Stimulated activated CD8-positive, alpha-beta memory T cell treated with anti-CD3 and anti-CD28 coated beads, Interleukin-12 subunit alpha, Interleukin-12 subunit beta, amount 100 ng/mL, for 1 hour (primary cell): ENCODE measurements at places on chromosomes 4 and X.

- no peak for DNase-seq
Observed at GRCh38 chr4:73702796-73703287, 37.5 kb upstream of the CXCL8 start.

- DNase-seq = no peak
Observed at GRCh38 chr4:55517526-55518229, 29.0 kb downstream of the CLOCK start.

DNA sequence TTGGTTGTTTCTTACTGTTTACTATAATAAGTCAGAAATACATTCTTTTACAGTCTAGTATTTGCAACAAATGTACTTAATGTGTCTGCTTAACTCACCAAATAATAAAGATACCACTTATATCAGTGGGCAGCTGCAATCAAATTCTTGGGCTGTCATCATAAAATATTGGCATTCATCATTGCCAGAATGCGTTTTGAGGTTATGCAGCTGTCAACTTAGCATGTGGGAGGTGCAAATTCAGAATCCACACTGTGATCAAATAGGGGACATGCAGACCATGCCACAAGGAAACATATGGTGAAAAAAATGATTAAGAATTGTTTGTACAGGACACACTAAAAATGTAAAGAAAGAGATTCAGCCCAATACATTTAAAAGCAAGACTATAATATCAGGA lies 86.5 kb downstream of the HCCS start:
- DNase-seq = no peak

- no peak for DNase-seq
Observed at GRCh38 chr4:13955551-13955950, 328.0 kb upstream of the BOD1L1 start.

- DNase-seq = peak; percentile 39
Observed at GRCh38 chr4:40897557-40898203, 147.9 kb downstream of the NSUN7 start.

DNA sequence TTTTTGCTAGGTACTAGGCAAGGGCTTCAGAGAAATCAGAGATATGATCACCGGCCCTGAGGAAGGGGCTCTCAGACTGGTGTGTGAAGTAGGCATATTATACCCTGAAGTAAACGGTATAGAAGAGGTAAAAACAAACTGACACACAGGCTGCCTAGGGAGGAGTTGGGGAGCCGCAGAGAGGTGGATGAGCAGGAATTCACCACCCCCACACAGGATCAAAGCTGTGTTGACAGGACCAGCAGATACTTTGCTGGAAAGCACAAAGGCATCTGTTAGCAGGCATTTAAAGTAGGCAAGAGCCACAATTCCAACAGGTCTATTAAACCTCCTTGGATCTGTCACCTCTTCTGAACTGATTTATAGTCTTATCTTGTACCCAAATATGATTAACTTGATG lies 71.8 kb upstream of the GPR34 start:
- DNase-seq = no peak

DNA sequence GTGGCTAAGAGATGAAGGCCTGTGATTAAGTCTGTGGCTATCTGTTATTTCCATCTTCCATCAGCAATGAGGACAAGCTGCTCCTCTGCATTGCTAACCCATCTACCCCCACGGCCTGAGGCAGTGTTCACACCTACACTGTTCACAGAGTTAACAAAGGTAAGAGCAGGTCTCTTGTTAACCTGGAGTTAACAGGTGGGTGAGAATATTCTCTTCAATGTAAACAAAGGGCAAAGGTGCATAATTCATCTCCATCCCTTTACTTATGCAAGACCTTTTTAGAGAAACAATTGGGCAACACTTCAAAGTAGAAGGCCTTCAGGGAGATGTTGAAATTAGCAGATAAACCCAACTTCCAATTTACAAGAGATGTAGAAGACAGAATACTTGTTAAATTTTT lies 2.8 kb downstream of the SLC35A2 start:
- no peak for DNase-seq

DNA sequence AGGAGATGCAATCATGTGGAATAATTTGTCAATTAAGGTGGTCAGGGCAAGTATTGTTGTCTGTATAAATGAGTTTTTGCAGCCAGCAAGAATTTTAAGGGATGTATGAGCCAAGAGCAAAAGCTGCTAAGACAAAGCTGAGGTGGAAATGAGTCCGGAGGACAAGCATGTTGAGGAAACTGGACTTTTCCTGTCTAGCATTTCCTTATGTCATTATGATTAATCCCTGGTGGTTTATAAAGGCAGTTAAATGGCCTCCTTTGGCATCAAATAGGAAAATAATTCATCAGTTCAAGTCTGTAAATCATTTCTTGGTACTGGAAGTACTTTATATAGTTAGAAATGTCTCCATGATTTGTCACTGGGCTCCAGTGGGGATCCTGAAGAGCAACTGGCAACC lies 61.6 kb upstream of the TEX13A start:
- DNase-seq = no peak

GRCh38 chr4:134471569-134471968 lies 270.0 kb upstream of the PABPC4L start:
- no peak for DNase-seq

DNA sequence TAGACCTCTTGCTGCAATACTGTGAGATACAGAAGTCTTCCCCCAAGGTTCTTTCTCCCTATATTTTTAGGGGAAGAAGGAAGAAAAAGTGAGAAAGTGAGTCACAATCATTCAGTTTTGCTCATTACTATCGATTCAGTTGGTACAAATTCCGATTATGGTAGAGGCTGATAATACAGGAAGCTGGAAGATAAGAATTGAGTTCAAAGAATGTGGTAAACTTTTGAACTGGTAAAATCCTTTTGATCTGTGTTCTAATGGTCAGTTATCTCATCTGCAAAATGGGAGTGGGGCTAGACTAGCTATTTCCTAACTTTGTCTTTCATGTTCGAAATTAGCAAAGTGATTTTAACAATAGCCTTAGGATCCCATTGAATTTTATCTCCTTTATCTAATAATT lies 101.4 kb upstream of the FAT1 start:
- no peak for DNase-seq

GRCh38 chr4:130812117-130812765 lies 1716.3 kb downstream of the C4orf33 start:
- DNase-seq = no peak

DNA sequence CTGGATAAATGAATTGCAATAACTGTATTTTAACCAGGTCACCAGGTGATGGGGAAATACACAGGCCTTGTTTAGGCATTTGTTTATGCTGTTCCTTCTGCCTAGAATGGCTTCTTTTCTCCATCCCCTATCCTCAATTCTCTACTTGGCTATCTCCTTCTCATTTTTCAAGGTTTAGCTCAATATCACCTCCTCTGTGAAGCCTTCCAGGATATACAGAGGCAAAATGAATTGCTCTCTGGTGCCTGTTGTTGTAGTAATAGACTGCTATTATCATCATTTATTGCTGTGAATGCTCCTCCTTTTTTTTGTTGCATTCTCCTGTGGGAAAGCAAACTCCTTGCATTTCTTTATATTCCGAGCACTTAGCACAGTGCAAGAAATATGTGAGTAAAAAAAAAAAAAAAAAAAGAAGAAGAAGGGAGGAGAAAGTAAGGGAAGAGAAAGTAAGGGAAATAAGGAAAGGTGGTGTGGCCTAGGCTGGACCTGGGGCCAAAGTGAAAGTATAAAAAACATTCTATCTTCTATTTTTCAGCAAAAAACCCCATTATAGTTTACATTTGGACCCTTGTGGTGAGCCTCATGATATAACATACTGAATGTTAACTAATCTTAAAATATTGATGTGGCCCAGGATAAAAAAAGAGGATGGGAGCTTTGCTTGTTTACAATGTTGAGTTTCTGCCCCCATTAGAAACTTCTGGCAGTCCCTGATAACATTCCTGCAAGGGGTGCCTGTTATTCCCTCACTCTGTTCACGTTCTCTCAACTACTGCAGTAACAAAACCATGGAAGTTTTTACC lies 6.3 kb upstream of the STK26 start:
- DNase-seq = no peak

- no peak for DNase-seq
Observed at GRCh38 chr4:3134201-3134600, 59.7 kb downstream of the HTT start.

DNA sequence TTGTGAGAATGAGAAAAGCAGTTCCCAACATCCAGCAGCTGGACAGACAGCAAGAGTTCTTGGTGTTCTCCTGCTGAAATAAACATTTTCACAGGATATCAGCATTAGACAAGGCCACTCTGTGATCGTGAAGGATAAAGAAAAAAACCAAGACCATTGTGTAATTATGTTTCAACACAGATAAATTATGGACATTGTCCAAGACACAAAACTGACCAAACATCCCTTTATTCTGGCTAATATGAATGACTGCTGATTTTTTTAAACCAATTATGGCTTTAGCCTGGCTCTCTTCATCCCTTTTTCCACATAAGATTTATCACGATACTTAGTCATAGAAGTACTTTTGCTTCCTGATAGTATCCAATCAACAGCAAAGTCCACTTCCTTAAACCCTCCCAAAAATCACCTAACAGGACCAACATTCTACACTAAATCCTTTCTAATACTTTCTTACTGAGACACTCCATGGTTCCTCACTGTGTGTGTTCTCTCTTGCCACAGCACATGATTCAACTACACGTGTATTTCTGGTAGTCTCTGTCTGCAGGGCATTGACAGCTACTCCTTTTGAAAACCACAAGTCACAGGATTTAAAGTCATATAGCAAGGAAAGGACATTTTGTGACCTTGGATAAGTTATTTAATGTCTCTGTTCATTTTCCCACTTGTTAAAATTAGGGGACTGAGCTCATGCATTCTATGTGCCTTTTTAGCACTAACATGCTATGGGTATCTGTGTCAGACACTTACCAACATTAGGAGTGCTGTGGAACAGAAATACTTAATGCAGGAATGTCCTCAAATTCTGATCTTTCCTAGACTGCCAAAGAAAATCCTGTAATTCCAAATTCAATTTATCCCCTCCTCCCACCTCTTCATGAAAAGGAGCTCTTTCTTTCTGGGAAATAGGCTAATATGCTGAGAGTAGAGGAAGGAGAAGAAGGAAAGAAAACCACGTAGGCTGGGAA lies 137.2 kb upstream of the PGRMC2 start:
- no peak for DNase-seq

DNA sequence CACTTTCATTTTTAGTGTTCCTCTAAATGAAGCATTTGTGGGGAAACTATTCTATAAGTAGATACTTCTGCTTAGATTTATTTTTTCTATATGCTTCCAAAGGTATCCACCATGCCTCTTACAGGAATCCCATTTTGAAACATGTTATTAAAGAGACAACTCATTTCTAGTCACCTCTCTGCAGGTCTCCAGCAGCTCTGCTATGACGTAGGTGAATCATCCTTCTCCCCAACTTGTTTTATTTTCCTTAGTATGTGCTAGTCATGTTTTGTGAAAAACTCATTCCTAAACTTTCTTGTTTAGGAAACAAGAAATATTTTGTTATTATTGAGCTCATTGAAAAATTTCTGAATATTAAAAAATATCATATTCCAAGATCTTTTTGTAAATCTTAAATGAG lies 12.8 kb downstream of the CXCL8 start:
- DNase-seq = no peak

GRCh38 chr4:86036736-86037135 lies 323.1 kb downstream of the MAPK10 start:
- no peak for DNase-seq

DNA sequence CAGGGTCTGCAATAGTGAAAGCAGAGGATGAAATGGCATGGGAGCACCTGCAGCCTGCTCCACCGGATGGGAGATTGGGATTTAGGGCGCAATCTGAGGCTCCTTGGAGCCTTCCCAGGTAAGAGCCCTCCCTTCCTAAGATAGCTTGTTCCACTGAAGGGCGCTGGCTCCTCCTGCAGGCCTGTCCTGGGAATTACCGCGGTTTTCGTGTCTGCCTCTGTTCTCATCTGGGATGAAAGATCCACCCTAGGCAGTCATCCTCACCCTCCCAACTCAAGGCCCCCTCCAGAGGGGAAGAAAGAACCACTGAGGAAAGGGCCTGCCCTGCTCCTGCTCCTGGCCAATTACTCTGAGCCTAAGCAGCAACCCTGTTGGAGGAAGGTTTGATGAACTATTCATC lies 547.5 kb downstream of the SMARCA1 start:
- DNase-seq = no peak

DNA sequence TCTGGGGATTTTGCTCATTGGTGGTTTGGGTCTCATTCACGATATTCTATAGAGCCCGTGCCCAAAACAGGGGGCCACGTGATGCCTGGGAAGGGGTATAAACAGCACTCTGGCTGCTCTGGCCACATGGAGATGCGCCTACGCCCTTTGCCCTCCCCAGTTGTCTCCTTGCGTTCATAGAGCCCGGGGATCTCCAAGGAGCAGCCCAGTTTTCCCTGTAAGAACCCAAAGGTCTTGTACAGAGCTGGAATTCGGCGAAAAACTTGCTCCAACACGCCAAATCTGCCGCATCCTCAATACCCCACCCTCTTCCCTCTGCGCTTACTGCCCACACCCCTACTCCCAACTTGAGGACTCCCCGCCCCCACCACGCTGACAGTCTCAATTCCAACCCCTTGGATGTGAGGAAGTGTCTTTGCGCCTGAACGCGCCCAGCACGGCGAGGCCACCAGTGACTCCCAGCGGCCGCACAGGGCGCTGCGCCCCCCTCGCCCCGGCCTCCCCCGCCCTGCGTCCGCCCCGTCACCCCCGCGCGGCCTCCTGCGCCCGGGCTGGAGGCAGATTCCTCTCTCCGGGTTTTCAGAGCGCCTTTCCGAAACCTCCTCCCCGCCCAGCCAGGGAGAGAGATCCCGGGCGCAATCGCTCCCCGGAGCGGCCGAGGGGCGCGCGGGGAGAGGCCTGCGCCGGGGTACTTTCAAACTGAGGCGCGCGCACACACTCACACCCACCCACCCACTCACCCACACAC lies at the start of gene NHS:
Gene NHS (plus strand): TSS at position 582 of the 748 bp plus-strand sequence. CDS start 558 bp downstream, outside the sequence.
- no peak for DNase-seq

DNA sequence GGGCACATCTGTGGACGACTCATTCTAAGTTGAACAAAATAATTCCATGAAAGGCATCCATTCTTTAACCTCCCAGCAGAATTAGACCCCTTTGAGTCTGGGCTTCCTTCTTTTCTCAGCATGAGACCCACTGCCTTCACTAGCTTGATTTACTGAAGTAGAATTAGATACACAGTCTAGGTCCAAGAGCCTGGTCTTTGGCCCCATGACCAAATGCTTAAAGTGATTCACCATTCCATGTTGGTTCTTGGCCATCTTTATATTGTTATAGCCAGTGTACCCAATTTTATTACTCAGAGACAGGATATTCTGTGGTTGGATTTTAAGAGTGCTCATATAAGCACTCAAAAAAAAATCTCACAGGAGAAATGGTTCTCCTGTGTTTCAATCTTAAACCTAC lies 155.3 kb upstream of the GPC4 start:
- DNase-seq = no peak

- peak; percentile 45 for DNase-seq
Observed at GRCh38 chrX:150365051-150365989, 2.2 kb downstream of the MAMLD1 start.
